Large intestine (tissue), 12 donors: ENCODE measurements at places on chromosomes 2 and 18.

DNA sequence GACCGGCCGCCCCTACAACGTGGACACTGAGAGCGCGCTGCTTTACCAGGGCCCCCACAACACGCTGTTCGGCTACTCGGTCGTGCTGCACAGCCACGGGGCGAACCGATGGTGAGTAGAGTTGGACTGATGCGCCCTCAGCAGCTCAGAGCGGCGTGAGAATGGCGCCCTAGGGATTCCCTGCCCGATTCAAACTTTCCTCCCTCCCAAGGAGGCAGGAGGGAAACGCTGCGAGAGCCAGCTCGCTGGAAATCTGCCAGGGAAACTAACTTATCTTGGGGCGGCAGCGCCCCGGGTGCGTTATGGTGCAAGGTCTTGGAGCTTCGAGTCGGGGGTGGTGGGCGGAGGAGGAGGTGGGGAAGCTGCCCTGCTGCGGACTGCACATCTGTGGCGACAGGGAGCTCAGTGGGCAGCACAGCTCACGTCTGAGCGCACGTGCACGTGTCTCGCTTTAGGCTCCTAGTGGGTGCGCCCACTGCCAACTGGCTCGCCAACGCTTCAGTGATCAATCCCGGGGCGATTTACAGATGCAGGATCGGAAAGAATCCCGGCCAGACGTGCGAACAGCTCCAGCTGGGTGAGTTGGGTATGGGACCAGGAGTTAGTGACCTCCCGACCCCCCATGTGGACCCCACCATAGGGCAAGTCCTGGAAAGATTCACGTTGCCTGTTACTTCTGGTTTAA lies 697 bp downstream of the ITGA4 start:
- peak; percentile 23 for DNase-seq

- no peak for DNase-seq
Observed at GRCh38 chr18:23956483-23956882, 58.1 kb upstream of the TTC39C start.

GRCh38 chr2:8646731-8647461 lies 35.0 kb upstream of the ID2 start:
- DNase-seq, result no peak

- no peak for DNase-seq
Observed at GRCh38 chr18:69982417-69982816, 34.7 kb upstream of the CD226 start.

DNA sequence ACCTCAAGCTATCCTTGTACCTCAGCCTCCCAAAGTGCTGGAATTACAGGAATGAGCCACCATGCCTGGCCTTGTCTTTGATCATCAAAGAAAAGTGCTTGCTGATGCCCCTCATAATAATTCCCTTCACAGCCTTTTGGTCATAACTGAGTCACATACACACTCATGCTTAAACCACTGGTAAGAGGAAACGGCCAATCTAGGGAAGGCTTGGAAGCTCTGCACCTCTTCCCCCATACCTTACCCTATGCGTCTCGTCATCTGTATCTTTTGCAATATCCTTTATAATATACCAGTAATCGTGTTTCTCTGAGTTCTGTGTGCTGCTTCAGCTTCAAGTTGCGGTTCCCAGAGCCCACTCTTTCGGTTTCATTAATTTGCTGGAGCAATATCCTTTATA lies 4.8 kb upstream of the RNF138 start:
- no peak for DNase-seq

GRCh38 chr2:36469106-36469477 lies 113.5 kb downstream of the CRIM1 start:
- DNase-seq, result no peak

- no peak for DNase-seq
Observed at GRCh38 chr2:61013382-61013781, 4.1 kb upstream of the PEX13 start.

DNA sequence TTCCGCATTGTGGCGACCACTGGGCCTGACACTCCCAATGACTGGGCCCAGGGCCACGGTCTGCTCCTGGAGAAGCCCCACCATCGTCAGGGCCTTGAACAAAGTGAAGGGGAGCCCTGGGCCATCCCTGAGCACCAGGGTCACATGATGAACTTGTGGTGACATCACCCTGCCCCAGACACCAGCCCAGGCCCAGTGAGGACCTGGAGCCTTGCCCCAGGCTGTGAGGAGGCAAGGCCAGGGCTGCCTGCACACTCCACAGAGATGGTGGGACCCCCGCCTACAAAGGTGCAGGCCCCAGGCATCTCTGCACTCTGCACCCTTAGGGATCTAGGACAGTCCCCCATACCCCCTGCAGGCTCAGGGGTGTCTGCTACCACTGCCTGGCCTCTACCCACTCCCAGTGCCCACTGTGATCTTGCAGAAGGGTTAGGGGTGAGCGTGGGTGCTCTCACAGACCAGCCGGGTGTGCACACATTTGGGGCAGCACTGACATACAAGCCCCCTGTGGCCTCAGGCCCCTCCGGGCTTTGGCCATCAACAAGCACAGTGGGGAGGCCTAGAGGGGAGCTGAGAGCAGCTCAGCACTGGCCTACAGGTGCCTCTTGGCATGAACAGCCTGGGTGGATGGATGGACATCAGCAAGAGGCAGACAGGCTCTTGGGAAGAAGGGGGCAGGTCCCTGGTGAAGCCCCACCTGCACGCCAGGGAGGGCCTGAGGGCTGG lies 624.0 kb upstream of the LRRTM4 start:
- no peak for DNase-seq

- peak; percentile 24 for DNase-seq
Observed at GRCh38 chr2:216710551-216711301, 15.4 kb upstream of the IGFBP5 start.

DNA sequence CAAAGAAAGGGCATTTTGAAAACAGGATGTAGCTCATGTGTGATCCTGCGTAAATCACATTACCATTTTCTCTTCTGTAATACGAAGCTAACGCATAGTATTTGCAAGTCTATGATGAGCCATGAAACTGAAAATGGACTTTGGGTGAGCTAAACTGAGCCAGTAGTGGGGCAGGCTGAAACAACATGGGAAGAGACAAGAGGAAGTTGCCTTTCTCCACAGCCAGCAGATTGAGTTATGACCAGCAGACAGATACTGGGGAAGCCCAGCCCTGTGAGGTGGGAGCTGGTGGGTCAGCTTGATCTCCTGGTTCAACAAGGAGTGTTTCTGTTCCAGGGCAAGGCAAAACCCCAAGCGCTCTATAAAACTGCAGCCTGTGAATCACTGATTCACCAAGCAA lies 11.8 kb downstream of the CYRIA start:
- no peak for DNase-seq

DNA sequence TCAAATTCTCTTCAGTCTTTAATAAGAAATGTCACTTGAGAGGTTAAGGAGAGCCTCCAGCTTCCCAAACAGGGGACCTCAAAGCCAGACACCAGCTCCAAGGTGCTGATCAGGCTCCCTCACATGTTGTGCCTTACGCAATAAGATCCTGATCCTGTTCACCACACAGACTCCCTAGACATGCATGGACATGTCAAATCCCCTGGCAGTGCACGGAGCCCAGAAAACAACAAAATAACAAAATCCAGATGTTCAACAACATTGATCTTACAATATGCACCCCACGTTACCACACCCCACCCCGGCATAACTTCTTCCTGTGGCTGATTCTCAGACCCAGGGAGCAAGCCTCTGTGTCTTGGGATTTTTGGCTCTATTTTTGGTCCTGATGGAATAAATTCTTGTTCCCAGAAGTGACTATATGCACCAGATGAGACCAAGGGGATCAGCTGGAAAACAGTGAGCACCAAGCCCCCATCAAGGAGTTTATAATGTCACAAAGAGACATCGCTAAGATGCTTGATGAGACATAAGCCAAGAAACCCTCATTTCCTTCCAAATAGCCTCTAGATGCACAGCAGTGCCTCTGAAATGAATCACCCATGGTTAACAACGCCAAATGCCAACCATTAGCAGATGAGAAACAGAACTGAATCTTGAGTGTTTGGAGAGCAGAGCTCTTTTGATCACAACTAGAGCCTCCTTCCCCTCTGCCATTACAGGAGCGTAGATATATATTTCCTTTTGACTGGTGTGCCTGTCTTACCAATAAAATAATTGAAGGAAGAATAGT lies 198.2 kb downstream of the PRKCE start:
- no peak for DNase-seq

DNA sequence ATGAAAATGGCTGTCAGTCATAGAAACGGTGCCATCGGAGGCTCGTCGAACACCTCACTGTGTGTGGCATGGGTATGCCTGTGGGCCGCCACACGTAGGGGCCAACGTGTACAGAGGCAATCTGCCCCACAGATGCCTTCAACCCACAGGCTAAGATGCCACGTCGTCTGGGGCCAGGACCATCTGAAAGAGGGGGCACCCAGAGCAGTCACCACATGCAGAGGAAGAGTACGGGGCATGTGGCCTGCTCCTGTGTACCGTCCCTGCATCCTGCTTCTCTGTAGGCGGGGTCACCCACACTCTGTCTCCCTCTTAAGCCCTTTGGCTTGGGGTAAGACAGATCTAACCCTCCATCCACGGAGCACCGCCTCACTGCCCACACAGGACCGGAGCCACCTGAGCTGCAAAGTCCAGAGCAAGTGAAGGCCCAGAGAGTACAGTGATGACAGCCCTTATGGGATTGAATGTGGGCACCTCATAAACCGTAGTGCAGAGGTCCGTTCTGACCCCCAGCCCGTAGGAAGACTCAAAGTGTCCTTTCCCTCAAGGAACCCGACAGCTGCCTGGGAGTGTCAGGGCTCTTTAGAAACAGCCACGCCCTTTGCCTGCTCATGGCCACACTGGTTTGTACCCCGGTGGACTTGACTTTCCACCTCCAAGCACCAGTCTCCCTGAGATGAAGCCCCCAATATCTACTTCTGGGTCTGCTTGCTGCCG lies 66.2 kb downstream of the TWIST2 start:
- no peak for DNase-seq

DNA sequence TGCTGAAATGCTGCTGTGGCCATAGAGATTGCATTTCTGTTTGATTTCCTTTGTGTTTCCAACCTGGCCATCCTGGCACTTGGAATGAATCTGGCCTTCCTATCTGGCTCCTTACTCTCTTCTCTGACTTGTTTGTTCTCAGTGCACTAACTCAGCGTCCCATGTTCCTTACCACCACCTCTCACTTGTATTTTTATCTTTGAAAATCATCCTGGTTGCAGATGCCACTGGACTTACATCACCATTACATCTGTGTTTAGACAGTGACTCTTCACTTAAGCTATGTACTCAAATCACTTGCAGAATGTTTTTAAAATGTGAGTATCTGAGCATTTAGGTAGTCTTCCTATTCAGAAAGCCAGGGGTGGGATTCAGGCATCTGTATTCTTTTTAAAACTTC lies 239.5 kb downstream of the WDR7 start:
- DNase-seq, result no peak

DNA sequence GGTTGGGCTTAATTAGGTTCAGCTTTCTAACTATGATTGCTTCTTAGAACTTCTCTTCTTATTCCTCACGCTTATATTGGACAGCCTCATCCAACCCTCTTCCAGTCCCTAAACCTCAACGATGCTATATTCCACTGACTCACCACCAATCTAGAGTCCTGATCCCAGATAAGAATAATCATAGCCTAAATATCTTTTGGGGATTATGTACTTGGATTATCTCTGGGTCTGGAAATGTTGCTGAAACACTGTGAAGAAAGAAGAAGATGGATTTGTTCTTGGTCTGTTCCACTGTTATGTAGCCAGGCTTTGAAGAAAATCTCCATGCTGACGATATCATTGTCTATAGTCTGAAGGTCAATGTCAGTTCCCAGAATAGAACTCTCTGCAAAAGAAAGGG lies 26.9 kb downstream of the DOK1 start:
- no peak for DNase-seq

DNA sequence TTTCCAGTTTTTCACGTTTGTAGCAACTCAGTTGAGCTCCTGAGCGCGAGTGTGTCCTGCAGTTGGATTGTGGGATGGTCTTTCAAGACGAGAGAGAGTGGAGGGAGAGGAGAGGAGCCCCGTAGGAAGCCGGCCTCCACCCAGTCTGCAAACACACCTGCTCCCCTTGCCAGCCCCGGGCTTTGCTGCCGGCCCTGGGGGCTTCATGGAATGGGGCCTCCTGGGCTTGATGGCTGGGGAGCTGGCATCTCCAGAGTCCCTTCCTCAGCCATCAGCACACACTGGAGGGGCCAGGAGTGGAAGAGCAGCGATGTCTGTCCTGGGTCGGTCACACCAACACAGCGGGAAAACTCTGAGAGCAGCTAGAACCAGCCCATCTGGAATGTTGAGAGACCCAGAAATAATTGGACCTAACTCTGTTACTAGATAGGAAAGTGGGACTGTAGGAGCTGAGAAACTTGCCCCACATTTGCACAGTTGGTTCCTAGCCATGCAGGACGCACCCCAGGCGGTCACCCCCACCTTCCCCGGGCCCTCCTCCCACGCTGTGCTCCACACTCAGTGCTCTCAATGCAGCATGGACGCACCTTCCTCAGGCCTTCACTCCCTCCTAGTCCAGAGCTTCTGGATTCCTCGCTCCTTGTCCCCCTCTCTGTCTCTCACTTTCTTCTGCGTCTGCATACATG lies 69.6 kb downstream of the PTGR3 start:
- DNase-seq, result no peak

DNA sequence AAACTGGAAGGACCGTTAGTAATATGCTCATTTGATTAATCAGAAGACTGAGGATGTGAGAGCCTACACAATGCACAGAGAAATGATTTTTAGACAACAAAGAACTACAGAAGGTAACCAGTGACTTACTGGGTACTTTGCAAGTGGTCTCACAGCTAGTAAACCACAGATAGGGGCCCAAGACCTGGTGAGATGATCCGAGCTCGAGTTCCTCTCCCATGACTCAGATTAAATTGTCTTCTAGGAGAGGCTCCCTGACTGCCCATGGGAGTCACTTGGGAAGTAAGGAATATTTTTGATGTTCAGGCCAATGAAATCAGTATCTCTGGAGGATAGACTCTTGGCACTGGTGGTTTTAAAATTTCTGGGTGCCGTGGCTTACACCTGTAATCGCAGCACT lies 220.2 kb downstream of the CLIP4 start:
- no peak for DNase-seq

GRCh38 chr2:79833235-79833878 lies 320.5 kb downstream of the CTNNA2 start:
- DNase-seq, result no peak

DNA sequence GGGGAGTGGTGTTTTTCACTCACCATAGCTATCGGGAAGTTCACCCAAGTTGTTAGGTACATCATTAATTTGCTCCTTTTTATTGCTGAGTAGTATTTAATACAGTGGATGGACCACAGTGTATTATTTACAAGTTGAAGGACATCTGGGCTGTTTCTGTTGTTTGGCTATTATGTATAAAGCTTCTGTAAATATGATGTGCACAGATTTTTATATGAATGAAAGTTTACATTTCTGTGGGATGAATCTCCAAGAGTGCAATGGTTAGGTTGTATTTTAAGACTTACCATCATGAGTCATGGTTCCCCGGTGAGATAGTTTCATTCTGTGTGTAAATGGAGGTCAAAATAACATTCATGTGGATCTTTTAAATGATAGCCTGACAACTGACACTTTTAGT lies 337.4 kb downstream of the PTPRM start:
- no peak for DNase-seq
